ENCODE measurements at places on chromosomes 13 and 19.

GRCh38 chr13:78569029-78569428 is 34.3 kb downstream of the POU4F1 start:
- DNase-seq, result no peak

GRCh38 chr13:93398167-93399035 is 171.8 kb downstream of the GPC6 start:
- DNase-seq, result no peak

- DNase-seq, result no peak
Measured at GRCh38 chr13:53043398-53043797, 14.8 kb downstream of the OLFM4 start.

- DNase-seq, result no peak
Measured at GRCh38 chr13:71417205-71417604, 449.8 kb downstream of the DACH1 start.

- DNase-seq, result no peak
Measured at GRCh38 chr13:33272531-33273124, 12.9 kb downstream of the STARD13 start.

- no peak for DNase-seq
Measured at GRCh38 chr19:18850471-18851375, 19.0 kb downstream of the UPF1 start.

Data from CD4-positive, alpha-beta T cell treated with Interleukin-6 for 4 hours (primary cell).